CD4-positive, alpha-beta T cell treated with Interleukin-6 at 100 ng/mL for 8 hours (primary cell): ENCODE measurements at places on chromosomes 16 and 17.

GRCh38 chr17:10337976-10338375 lies 34.8 kb downstream of the MYH13 start:
- no peak for DNase-seq

DNA sequence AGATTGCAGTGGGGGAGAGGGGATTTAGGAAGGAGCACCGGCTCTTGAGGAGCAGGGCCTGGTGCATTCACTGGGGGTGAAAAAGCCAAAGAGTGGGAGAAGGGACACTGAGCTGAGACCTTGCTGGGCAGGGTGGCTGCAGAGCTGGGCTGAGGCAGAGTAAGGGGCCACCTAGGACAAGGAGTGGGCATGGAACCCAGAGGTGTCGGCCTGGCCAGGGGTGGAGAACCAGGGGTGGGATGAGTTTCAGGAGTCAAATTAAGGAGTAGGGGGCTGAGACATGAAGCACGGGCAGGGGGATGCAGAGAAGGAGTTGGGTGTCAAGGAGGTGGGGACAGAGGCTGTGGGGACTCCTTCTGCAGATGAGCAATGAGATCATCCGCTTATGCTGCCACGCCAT lies 20.1 kb downstream of the DNAH2 start:
- no peak for DNase-seq

GRCh38 chr16:28898266-28898665 lies 20.0 kb downstream of the ATP2A1 start:
- DNase-seq, result no peak

DNA sequence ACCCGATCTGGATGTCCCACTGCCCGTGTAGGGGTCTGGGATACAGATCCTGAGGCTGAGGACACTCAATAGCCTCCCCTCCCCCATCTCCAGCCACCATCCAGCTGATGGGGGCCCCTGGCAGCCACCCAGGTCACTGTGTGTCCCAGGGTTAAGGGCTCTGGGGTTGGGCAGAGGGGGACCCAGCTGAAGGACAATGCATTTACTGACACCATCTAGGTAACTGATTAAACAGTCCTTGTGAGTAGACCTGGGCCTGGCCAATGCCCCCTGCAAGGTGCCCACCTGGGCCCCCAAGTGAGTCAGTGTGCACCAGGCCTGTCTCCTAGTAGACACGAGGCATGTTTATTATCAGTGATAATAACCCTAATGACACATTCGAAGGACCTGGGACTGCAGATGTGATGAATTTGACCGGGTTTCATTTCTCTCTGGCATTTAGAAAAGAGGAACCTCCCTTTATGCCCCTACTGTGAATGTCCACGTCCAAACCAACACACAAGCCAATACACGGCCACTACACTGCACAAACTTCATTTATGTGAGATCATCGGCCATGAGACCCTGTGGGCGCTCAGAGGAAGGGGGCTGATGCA lies 261.9 kb upstream of the FOXF1 start:
- DNase-seq, result no peak

DNA sequence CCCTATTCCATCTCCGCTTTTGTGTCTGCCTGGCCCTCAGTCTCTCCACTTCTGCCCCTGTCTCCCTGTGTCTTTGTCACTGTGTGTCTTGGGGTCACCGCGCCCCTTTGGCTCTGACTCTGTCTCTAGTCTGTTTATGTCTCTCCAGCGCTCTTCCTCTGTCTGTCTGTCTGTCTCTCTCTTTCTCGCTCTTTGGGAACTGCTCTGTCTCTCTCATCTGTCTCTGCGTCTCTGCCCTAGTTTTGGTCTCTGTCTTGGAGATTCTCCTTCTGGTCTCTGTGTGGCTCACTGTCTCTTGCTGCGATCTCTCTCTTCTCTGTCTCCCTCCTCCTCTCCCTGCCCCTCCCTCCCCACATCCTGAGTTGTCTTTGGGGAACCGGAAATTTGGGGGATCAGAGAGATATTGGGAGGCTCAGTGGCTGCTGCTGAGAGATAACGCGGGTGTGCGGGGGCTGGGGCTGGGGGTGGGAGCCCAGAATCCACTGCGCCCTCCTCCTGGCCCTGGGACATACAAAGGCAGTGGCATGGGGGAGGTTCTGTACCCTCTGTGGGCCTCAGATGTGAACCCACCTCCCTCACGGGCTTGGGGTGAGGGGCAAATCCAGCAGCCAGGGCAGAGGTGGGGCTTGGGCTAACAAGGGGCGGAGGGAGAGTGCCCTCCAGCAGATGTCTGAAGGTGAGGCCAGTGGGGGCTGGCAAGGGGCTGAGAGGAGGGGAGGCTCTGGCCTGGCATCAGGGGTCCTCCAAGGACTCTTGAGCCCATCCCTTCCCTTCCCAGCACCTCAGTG lies 24.4 kb downstream of the LAT start:
- peak; percentile 53 for DNase-seq

- DNase-seq, result no peak
These were observed 52.1 kb downstream of the METRNL start for GRCh38 chr17:83131401-83132011.

DNA sequence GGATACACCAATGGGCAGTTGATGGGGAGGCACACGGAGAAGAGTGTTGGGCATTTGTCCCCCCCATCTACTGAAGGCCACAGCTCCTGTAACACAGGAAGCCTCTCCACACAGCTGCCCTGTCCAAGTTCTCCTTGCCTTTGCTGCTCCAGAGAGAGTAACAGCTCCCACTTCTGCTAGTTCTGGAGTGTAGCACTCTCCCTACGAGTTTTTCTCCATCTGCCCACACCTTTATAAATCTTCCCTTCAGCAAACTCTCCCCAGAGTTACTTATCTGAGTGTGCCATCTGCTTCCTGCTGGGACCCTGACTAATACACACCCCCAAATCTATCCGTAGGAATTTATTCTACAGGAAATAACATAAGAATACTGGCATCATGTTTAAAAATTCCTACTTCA lies 42.6 kb upstream of the ERN1 start:
- no peak for DNase-seq

- peak; percentile 85 for DNase-seq
These were observed 3.6 kb downstream of the CORO1A start for GRCh38 chr16:30186782-30187555.

- DNase-seq, result no peak
These were observed 111.8 kb upstream of the NUDT7 start for GRCh38 chr16:77610496-77610895.

DNA sequence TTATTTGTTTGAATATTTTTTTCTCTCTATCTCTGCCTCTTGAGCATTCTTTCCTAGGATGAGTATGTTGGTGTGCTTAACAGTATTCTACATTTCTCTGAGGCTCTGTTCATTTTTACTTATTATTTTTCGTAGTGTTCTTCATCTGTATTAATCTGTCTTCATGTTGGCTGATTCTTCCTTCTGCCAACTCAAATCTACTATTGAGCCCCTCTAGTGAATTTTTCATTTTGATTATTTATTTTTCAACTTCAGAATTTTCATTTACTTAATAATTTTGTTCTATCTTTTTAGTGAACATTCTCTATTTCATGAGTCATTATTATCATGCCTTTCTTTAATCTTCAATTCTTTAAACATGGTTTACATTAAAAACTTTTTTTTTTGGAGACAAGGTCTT lies 3.2 kb upstream of the ST6GALNAC1 start:
- DNase-seq, result no peak

DNA sequence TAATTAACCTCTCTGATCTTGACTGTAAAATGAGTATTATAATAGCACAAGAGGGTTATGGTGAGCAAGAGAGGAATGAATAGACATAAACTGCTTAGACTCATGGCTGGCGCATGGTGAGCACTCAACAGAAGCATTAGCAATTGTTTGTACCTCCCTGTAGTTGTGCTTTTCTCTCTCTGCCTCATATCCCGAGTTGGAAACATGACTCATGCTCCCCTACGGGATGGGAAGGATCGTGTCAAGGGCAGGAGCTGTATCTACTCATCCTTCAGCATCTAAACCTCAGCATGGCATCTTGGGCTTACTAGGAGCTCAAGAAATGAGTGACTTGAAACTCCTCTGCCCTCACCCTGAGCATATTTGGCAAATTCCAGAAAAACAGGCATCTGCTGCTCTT lies 299.6 kb downstream of the MAP2K4 start:
- DNase-seq, result no peak

- DNase-seq, result no peak
These were observed 1.4 kb upstream of the PIPOX start for GRCh38 chr17:29041571-29041970.

DNA sequence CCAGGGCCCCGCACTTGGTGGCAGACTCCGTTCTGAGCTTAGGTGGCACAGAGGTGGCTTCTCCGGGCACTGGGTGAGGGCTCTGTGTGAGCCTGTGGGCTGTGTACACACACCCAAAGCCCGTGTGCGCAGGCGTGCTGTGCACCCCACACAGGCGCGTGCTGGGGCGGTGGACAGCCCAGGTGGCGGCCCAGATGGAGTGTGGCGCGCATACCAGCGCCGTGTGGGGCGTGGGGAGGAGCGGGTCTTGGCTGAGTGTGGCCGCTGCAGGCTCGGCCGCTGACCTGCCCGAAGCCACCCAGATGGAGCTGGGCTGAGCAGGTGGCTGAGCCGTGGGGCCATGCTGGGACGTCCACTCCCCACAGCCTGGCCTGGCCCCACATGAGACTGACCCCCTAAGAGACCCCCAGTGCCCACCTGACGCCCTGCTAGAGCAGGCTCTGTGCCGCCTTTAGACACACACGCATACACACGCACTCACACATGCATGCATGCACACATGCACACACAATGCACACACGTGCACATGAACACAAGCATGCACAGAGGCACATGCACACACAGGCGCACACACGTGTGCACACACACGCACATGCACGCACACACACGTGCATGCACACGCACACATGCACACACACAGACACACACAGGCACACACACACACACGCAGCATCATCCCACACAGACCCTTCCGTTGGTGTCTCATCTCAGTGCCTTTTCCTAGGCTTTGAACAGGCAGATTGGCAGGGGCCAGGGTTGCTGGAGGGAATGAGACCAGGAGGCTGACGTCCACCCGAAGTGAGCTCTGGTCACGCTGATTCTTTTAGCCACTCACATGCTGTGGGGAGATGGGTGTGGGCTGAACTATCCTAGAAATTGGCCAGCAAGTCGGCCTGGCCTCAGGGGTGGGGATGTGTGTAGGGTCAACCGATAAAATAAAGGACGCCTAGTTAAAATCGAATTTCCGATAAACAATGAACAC lies 2.1 kb downstream of the PRR35 start:
- no peak for DNase-seq

DNA sequence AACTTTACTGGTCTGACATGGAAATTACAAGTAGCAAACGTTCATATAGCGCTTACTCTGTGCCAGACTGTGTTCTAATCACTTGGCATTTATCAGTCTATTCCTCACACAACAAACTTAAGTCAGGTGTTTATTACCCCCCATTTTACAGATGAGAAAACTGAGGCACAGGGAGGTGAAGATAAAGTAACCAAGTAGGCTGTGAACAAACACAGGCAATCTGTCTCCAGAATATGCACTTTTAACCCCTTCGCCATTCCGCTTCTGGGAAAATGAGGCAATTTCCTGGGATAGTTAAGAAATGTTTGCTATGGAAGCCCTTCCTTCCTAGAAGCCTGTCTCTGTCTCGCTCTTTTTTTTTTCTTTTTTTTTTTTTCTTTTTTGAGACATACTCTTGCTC lies 12.2 kb upstream of the CXCL16 start:
- DNase-seq, result no peak

DNA sequence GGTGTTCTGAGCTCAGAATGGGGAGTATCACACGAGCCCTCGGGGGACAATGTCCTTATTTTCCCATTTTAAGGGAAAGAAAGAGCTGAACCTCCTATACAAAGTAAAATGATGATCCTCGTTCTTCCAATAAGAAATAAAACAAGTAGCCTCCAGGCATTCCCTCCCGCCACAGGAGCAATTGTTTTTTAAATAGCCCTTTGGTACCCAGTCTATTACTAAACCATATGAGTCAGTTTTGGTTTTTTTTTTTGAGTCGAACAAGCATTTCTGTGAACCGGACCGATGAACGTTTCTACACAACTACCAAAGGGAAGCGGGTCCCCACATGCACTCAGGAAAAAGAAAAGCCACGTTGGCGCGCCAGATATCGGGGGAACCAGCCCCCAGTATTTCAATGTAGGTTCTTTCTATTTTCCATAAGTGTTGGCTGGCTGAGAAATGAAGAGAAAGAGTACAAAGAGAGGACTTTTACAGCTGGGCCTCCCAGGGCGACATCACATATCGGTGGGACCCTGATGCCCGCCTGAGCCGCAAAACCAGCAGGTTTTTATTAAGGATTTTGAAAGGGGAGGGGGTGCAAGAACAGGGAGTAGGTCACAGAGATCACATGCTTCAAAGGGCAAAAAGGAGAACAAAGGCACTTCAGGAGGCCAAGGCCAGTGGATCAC lies 3.8 kb upstream of the DCXR start:
- DNase-seq, result no peak

DNA sequence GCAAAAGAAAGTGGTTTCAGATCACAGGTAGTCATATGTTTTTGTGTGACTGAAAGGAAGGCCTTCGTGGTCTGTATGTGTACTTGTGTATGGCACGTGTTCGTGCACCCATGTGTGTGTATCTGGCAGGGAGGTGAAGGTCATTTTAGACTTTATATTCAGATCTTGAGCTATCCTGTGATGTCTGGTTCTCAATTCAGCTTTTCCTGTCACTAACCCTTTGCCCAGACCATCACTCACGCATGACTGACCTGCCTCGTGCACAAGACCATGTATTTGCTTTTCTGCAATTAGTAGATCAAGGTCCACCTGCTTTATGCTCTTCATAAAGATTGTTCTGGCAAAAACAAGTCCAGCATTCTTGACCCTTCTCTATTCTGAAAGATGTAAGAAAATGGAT lies 139.7 kb upstream of the MAF start:
- DNase-seq, result no peak

DNA sequence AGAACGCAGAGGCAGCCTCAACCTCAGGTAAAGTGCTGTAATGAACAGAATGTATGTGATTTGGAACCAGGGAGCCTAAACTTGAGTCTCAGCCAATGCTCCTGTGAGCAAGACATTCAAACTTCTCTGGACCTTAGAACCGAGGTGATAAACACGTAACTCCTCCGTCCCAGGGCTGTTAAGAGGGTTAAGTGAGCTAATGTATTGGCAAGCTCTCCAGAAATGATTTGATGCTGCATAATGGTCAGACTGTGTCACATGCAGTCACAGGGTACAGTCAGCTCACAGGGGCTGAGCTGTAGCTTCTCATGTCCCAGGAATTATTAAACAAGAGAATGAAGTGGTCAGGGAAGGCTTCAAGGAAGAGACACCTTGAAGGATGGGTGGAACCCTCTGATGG lies 10.0 kb upstream of the SLC4A1 start:
- DNase-seq, result no peak

DNA sequence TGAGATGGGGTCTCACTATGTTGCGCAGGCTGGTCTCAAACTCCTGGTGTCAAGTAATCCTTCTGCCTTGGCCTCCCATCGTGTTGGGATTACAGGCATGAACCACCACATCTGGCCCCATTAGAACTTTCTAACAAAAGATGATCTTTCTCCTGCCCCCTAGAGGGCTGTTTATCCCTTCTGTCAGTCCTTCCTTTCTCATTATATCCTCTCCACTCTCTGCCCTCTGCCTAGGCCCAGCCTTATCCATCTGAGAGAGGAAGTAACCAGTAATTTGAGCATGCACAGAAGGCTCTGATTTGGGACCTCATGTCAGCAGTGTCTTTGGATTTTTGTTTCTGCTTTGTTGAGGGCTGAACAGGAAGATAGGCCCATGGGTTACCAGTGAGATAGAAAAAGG lies 4.4 kb upstream of the DHX40 start:
- DNase-seq, result peak; percentile 1
